Stimulated activated CD4-positive, alpha-beta T cell treated with anti-CD3 and anti-CD28 coated beads, Interleukin-1b, Interleukin-23, amount 100 ng/mL, for 4 hours (primary cell): ENCODE measurements at places on chromosomes 1 and 21.

DNA sequence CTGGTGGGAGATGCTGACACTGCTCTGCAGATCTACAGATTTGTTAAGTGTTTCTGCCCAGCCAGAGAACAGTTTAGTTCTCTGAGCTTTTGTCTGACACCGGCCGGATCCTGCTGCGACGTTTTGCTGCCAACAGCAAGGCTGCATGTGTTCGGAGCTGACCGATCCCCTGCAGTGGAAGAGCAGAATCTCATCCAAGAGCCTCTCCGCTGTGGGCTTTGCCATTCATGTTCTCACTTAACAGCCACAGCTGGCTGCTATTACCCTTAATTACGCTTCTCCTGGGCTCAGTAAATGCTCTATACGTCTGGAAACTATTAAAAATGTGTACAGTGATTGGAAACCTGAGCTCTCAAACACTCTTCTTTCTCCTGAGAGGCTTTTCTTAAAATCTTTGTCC, 105.3 kb downstream of the BCAR3 start:
- no peak for DNase-seq

GRCh38 chr1:48526008-48526710, 54.2 kb upstream of the SPATA6 start:
- no peak for DNase-seq

- no peak for DNase-seq
Measured at GRCh38 chr1:183291216-183291762, 105.2 kb downstream of the LAMC2 start.

- DNase-seq, result no peak
Measured at GRCh38 chr1:94240822-94241221, 3.4 kb upstream of the ARHGAP29 start.

GRCh38 chr1:206142011-206142410, 24.8 kb upstream of the AVPR1B start:
- DNase-seq, result no peak

- no peak for DNase-seq
Measured at GRCh38 chr21:46327711-46328110, 3.8 kb downstream of the PCNT start.

DNA sequence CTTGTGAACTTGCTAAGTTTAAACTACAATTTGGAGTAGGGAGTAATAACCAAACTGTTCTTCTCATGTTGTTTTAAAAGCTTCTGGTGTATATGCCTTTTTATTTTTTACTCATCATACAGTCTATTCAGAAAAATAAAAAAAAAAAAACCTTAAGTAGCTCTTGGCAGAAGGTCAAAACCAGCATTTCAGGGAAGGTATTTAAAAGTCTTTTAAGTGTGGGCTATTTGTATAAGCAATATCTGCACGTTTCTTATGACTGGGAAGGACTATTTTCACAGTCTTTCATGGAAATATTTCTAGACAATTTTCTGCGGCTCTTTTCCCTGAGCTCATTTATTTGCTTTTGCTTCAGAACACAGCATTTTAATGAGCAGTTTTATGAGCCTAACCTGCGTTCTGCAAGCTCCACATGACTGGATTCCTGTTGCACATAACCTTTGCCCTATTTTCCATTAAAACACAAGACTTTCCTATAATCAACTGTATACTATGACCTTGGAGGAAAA, 60.9 kb upstream of the C1orf105 start:
- no peak for DNase-seq

DNA sequence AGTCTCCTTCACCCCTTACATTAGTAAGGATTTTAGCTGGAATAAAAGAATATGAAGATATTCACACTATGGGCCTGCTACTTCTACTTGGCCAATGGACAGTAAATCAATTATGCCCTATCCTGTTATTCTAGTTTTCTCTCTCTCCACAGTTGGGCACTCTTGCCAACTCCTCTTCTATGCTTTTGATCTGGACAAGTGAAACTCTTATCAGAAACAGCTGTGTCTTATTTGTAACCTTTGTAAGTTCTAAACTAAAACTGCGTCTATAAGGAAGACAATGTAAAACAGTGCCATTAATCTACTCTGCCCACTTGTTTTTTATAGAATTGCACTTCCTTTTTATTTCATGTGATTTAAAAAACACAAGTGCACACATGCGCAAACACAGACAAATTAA, 244.0 kb upstream of the DMRTA2 start:
- DNase-seq, result no peak

DNA sequence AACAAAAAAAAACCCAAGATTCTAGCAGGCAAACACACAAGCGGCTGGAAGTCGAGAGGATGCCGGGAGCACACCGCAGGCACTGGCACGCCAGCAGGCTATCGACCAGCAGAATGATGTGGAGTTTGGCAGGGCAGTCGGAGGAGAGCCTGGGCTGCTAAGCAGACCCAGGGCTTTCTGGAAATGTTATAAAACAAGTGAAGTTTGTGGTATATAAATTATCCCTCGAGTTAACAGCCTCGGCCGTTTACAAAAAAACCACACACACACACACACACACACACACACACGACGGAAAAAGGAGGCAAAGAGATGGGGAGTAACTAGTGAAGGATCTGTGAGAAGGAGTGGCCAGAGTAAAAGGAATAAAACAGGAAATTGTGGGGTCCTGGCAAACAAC, 87.2 kb upstream of the IVNS1ABP start:
- no peak for DNase-seq

DNA sequence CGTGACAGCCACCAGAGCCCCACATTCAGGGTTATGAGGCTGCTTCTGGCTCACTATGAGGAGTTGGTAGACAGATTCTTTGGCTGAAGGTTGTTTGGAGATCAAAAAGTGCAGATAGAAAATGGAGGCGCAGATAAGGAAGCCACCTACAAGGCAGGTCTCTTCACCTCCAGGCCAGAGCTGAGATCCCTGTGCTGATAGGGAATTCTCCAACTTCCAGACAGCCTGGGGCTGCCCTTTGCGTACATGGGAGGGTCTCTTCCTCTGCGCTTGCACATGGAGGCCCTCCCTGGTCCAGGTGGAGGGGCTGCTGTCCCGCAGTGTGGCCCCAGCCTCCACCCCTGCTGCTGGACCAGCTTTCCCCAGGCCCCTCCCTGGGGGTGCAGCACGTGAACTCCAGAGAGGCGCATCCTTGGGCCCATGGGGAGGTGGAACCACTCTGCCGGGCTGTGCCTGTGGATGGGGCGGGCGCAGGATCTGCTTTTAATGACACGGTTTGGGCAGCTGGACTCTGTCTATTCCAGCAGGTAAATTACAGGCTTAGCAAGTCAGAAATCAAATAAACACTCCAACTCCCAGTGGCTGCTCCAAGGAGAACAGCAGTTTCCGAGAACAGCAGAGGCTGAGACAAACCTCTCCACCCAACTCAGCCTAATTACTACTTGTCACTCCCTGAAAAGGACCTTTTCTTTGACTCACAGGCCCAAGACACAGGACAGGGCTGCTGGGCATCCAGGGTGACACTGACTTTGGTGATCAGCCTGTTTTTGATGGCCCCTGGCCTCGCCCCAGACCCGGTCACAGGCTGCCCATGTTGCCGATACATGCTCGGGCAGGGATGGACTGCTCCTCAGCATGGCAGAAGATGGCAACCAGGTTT, 12.4 kb downstream of the OXCT2 start:
- DNase-seq, result no peak

GRCh38 chr21:43799301-43799840, 10.0 kb downstream of the RRP1 start:
- DNase-seq, result no peak

- DNase-seq, result no peak
Measured at GRCh38 chr1:47389731-47390130, 26.4 kb upstream of the FOXE3 start.

DNA sequence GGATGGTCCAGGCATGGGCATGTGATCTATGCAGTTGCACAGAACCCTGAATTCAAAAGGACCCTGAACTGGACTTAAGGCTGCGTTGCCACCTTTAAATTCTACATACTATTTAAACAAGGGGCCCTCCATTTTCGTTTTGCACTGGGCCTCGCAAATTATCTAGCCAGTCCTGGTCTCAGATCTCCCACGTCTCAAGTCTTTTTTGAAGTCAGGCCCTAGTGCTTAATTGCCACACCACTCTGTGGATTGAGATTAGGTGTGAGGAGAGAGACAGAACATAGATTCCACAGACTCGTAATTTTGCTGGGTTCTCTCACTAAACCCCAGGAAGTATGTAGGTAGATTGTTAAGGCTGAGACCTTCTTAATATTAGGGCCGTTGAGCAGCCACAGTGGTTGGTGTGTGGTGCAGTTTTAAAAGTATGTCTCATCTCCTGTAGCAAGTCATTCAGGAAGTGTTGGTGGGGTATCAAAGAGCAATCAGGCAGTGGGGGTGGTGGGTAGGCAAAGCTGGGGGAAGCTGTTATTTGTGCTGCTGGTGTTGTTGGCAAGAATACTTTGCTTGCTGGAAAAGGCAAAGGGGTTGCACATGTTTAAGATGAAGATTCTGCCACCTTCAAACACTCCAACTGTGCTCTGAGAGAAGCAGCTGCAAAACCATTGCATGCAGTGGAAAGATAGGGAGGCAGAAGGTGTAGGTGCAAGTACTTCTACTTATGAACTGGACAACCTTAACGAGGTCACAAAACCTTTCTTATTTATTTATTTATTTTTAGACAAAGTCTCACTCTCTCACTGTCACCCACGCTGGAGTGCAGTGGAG, 11.2 kb downstream of the CD84 start:
- peak; percentile 62 for DNase-seq

DNA sequence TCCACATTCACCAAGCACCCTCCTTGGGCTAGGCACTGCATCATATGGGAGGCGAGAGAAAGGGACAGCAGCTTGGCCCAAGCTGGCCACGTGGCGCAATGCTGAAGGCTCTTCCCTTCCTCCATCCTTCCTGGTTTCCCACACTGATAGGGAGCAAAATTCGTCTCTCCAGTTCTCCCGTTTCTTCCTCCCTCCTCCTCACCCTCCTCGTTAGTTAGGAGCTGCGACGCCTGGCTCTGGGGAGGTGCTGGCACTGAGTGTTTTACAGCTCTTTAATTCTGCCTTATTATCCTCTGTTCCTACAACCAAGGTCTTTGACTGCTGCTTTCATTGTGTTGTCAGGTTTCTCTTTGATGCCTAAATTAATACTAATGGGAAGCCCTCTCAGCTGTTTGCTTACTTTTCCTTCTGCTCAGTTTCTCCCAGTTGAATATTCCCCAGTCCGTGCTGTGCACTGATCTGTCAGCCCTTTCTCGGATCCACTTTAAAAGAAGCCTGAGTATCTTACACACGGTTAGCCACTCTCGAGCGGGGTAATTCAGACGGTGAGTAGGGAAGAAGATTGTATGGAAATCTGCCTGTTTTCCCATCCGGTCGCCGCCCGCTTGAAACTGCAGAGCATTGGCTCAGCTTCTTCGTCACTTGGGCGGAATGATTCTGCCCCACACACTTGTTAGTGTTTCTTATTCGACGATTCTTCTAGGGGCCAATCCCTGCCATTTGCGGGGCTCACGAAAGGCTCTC, 56.2 kb upstream of the SMYD2 start:
- no peak for DNase-seq

DNA sequence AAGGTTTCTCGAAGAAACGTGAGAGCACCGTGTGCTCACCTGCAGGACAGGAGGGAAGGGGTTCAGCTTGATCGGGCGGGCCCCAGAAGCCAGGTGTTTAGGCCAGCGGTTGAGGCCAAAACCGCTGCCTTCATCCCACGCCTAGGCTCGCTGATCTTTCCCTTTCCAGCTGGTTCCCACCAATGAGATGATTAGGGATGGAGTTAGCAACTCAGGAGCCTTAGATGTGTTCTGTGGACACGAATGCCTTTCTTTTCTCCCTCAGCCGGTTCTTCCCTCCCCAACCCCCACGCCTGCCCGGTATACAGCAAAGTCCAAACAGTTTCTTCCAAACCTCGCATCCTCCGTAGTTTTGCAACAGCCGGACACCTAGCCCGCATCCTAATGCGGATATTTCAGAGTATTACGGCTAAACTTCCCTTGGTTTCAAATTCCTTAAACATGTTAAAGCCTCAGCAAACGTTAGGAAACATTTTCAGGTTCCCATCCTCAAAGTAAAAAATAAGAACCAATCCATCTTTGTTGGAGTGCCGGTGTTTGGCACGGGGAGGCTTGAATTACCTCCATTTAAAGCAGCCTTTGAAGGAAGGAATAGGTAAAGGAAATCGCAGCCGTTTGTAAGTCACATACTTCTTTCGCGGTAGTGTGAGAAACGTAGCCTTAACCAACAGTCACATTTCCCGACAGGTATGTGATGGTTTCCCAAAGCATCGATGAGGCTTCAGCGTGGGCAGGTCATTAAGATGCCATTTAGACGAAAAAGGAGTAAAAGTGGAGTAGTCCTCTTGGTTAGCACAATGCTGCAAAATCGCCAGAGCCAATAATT, 1.1 kb downstream of the LRRC8C start:
- DNase-seq, result peak; percentile 15

DNA sequence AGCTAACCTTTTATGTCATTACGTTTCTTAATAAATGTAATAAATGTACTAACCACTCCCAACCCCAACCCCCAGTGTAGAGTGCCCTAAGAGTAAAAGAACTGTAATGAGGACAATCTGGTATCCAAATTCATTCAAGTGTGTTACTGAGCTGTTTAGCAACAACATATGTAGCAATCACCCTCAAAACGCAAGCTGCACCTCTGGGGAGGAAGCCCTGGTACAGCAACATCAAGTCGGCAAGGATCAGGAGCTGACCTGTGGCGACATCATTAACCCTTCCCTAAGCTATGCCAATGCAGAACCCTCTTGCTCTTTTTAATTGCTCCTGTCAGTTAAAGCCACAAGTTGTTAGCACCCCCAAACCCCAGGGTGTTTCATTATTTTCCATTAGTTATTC, 47.1 kb downstream of the STX6 start:
- no peak for DNase-seq

GRCh38 chr21:34736116-34736874, 67.5 kb downstream of the CLIC6 start:
- no peak for DNase-seq

GRCh38 chr1:18473195-18473815, 7.4 kb upstream of the KLHDC7A start:
- DNase-seq, result no peak

DNA sequence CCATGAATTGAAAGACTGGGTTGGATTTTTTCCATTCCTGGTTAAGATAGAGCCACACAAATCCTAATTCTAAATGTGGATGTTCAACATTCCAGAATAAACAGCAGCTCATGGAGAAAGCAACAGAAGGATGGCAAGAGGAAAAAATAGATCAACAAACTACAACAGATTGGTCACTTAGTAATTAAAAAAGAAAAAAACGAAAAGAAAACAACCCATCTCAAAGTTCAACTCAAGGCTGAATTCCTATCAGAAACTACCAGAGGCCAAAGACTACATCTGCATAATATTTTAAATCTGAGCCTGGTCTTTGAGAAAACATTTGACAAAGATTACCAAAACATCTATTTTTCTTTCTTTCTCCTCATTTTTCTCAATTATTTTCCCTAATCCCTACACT, 69.9 kb downstream of the TGFBR3 start:
- DNase-seq, result no peak

- DNase-seq, result no peak
Measured at GRCh38 chr1:230690101-230690500, 23.8 kb downstream of the AGT start.

DNA sequence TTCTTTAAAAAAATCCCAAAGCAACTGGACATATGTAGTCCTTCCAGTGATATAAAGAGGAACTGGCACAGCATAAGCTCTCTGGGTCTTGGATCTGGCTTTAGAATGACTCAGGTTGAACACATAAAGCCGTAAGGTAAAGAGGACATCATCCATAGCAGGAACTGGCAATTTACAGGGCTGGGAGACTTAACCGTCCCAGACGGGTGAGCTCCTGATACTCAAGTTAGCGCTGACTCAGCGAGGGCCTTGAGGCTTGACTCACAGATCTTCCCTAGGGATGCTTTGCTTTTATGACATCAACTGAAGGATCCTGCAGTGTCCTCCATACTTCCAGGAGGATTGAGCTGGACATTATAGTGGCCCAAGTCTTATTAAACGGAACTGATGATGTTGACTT, 154.1 kb downstream of the CLIC6 start:
- no peak for DNase-seq

- no peak for DNase-seq
Measured at GRCh38 chr1:12052008-12052573, 11.0 kb upstream of the TNFRSF8 start.
